Inflammatory macrophage treated with lipopolysaccharide for 1 hour (primary cell): ENCODE measurements at places on chromosomes 3 and 15.

- peak; percentile 19 for DNase-seq
Observed at GRCh38 chr15:36671017-36671416, 91.6 kb downstream of the CDIN1 start.

- DNase-seq, result no peak
Observed at GRCh38 chr3:61560517-61561373, 626 bp upstream of the PTPRG start.

- DNase-seq, result no peak
Observed at GRCh38 chr3:134625462-134625861, 25.4 kb downstream of the KY start.

- no peak for DNase-seq
Observed at GRCh38 chr3:27452368-27453090, 31.7 kb downstream of the SLC4A7 start.

- no peak for DNase-seq
Observed at GRCh38 chr15:90564590-90564989, 34.9 kb downstream of the CRTC3 start.

DNA sequence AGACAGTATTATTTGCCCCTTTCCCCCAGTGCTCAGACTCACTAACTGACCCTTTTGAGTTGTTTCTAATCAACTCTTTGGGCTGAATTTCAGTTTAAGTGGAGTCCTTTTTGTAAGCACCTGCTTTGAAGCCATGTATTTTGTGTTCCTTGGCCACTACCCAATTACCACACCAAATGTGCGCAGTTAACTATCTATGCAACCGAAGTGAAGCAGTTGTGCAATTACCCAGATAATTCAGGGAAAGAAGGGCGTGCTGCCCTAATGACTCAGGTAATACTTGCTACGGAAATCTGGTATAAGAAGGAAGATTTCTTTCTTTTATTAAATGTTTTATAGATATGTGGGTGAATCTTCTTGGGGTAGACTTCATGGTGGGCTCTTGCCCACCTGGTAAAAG, 371.9 kb upstream of the TBL1XR1 start:
- no peak for DNase-seq

DNA sequence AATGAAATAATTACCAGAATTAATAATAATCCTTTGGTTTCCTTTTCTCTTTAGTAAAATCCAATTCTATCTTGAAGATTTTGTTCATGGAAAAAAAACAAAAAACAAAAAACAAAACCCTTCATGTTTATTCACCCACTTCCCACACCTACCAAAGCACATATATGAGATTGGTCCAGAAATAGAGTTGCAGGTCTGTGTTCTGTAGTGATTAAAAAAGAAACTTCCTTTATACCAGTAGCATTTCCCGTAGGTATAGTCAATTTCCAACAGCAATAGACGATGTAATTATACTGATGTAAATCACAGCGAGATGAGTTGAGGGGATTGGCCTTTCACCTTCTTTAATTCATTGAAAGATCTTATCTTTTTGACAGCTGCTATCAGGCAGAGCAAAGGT, 194.6 kb downstream of the SOX2 start:
- no peak for DNase-seq

DNA sequence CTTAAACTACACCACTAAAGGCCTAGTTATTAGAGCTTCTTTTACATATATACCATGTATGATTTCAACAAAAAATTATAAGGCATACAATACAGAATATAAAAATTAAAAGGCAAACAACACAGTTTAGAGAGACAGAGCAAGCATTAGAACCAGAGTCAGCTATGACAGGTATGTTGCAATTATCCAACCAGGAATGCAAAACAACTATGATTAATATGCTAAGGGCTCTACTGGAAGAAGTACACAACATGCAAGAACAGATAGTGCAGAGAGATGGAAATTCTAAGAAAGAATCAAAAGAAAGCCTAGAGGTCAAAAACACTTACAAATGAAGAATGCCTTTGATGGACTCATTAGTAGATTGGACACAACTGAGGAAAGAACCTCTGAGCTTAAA, 39.6 kb downstream of the CCDC54 start:
- no peak for DNase-seq

- DNase-seq, result no peak
Observed at GRCh38 chr3:69692761-69693160, 46.5 kb upstream of the MITF start.

DNA sequence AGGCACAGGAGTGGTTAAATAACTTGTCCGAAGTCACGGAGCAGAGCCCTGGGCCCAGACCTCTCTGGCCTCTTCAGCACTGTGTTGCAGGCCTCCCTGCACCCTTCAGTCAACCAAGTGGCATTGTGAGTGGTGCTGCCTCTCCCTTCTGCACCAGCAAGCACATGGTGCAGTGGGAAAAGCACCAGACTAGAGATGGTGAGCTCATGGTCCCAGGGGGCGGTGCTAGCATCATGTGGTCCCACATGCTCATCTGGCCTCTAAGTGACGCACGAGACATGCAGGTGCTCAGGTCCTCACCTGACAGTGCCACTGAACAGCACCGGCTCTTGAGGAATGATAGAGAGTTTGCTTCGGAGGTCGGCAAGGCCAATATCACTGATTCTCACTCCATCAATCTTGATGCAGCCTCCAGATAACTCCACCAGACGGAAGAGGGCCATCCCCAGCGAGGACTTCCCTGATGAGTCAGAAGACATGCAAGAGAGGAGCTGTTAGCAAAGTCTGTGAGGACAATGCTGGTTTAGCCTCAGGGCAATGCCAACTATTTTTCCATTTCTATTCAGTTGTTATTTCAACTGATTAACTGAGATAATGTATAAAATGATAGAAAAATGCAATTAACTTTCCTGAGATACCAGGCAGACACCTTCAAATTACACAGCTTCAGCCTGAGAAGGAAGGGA, 53.1 kb upstream of the PARL start:
- no peak for DNase-seq

- no peak for DNase-seq
Observed at GRCh38 chr3:150607267-150608065, 4.3 kb downstream of the SELENOT start.

DNA sequence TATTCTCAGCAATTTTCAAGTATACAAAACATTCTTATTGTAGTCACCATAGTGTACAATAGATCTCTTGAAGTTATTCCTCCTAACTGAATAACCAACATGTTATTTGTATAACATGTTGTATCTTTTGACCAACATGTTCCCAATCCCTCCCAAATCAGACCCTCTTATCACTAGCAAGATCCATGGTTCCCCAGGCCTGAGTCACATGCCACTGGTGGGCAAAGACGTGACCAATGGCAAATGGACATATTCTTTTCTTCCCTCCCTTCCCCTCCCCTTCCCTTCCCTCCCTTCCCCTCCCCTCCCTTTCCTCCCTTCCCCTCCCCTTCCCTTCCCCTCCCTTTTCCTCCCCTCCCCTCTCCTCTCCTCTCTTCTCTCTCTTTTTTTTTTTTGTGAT, 45.4 kb downstream of the AMOTL2 start:
- no peak for DNase-seq

GRCh38 chr3:1531981-1532380, 439.2 kb downstream of the CNTN6 start:
- no peak for DNase-seq

DNA sequence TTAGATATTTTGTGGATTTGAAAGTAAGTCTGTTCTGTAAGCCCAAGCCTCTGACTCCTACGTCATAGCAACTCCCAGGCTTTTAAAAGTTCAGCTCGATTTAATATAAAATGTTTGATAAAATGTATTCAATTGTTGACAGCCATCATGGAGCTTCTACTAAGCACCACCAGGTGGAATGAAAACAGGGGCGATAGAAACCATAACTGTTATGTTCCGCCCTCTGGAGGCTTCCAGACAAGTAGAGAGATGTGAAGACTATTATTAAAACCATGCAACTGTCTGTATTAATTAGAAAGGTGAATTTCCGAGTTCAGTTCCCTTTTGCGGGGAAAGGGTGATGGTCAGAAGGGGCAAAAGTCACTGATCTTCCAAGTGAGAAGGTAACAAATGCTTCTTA, 292.2 kb downstream of the NR2F2 start:
- DNase-seq, result no peak

DNA sequence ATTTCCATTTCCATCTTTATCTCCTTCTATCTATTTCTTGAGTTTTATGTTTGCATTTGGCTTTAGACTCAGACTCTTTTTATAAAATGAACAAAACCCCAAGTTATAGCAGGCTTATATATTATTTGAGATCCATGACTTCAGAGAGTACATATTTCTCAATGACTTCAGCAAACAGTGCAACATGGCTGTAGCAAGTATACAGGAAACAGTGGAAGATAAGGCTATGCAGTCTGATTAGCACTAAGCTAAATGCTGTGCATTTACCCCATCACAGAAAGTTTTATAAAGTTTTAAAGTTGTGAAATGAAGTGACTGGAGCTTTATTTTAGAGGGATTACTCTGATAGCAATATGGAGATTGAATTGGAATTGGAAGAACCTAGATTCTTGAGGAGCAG, 463.5 kb upstream of the TGFBR2 start:
- no peak for DNase-seq

- no peak for DNase-seq
Observed at GRCh38 chr15:45320581-45321205, 57.7 kb downstream of the GATM start.

GRCh38 chr15:70494517-70494851, 268.9 kb downstream of the UACA start:
- no peak for DNase-seq

- no peak for DNase-seq
Observed at GRCh38 chr15:41648097-41648496, 12.1 kb upstream of the MGA start.

- DNase-seq, result no peak
Observed at GRCh38 chr3:6097556-6097955, 763.4 kb upstream of the GRM7 start.

DNA sequence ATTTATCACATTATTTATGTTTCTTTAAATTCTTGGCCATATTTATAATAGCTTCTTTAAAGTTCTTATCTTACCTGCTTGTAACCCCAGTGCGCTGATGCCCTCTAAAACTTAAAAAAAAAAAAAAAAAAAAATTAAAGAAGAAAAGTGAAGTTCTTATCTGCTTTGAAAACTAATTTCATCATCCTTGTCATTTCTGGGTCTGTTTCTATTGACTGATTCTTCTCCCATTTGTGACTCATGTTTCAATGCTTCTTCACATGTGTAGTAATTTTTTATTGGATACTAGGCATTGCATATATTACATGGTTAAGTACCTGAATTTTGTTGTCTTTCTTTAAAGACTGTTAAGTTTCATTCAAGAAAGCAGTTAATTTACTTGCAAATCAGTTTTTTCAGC, 3.4 kb upstream of the SEC22A start:
- DNase-seq, result no peak

GRCh38 chr3:193901007-193901406, 234.9 kb upstream of the HES1 start:
- no peak for DNase-seq

DNA sequence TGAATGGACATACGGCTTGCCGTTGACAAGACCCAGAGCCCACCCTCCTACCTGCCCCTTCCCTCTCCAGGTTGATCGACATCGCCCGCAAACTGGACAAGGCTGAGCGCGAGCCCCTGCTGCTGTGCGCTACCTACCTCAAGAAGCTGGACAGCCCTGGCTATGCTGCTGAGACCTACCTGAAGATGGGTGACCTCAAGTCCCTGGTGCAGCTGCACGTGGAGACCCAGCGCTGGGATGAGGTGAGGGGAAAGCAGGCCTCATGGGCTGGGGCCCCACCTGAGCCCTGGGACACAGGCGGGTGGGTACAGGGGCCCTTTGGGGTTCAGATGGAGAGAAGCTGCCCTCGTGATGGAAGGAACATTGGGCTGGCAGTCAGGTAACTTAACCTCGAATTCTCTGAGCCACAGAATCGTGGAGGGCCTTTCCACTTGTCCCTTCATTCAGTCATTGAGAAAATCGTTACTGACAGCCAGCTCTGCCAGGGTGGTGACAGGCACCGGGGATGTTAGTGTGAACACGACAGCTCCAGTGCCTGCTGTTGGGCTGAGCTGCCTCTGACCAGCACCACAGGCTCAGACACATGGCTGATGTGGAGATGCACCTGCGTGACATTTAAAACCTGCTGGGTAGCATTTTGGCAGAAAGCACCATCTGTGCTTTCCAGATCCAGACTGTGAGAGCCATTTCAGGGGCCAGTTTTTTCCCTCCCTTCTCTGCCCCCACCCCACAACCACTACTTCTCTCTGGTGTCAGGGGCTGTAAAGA, 25.6 kb upstream of the RHO start:
- DNase-seq, result no peak
